ENCODE measurements at places on chromosomes 4 and X. TPM values are rescaled to one million over a fixed set of nuclear protein-coding genes. Genes with fewer than 3 reads are reported as not detected.

F8A2 gene
- total RNA-seq: not detected

TSPAN7 gene
- 13.5 TPM for total RNA-seq

ADRA2C gene
- 0.93 TPM for total RNA-seq

KLKB1 gene
- 0.15 TPM for total RNA-seq

SGMS2 gene
- total RNA-seq: 47.6 TPM

NPFFR2 gene
- total RNA-seq: 1.6 TPM

CLDN24 gene
- total RNA-seq: not detected

CPE gene
- total RNA-seq: 10.2 TPM

PIGA gene
- 6.1 TPM for total RNA-seq

PRSS12 gene
- total RNA-seq: 0.53 TPM

BEX1 gene
- total RNA-seq: 0.68 TPM

MAGEB10 gene
- not detected for total RNA-seq

NR3C2 gene
- total RNA-seq: 5.2 TPM

NMU gene
- total RNA-seq: 1.7 TPM

MED28 gene
- total RNA-seq: 6.0 TPM

GYPA gene
- not detected for total RNA-seq

SPANXC gene
- total RNA-seq: not detected

GIMD1 gene
- total RNA-seq: not detected

CPZ gene
- total RNA-seq: 0.64 TPM

H2BW2 gene
- total RNA-seq: not detected

HMGB3 gene
- 15.3 TPM for total RNA-seq

TAF7L gene
- total RNA-seq: 1.7 TPM

STS gene
- total RNA-seq: 8.9 TPM

NLRP2B gene
- total RNA-seq: not detected

HSFX1 gene
- total RNA-seq: 2.1 TPM

GYPE gene
- 0.29 TPM for total RNA-seq

COX7B2 gene
- total RNA-seq: not detected

GLOD5 gene
- total RNA-seq: not detected

TEX13D gene
- total RNA-seq: not detected

CORIN gene
- 0.19 TPM for total RNA-seq

KCNIP4 gene
- total RNA-seq: not detected

YTHDC1 gene
- total RNA-seq: 34.7 TPM

PDCL2 gene
- not detected for total RNA-seq

GLRA2 gene
- total RNA-seq: not detected

KIT gene
- 129 TPM for total RNA-seq

All from glomerular endothelial cell (primary cell).